NCI-H526 (cell line): ENCODE measurements at places on chromosomes 2 and 18.

- no peak for DNase-seq
Measured at GRCh38 chr2:118830881-118831280, 16.6 kb downstream of the EN1 start.

GRCh38 chr18:54806526-54806925 is 21.8 kb upstream of the RAB27B start:
- no peak for DNase-seq

DNA sequence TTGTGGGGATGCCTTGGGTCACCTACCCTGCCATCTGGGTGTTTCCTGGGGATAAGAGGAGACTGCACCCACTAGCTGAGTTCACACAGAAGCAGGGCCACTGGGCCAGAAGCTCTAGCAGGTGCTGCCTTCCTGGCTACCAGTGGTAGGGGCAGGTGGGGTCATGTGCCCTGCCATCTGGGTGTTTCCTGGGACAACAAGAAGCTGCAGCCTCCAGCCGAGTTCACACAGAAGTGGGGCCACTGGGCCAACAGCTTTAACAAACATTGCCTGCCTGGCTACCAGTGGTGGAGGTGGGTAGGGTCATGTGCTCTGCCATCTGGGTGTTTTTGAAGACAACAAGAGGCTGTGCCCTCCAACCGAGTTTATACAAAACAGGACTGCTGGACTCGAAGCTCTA is 282.2 kb upstream of the SYT4 start:
- no peak for DNase-seq

- DNase-seq = no peak
Measured at GRCh38 chr2:134799936-134800335, 38.5 kb upstream of the ACMSD start.

DNA sequence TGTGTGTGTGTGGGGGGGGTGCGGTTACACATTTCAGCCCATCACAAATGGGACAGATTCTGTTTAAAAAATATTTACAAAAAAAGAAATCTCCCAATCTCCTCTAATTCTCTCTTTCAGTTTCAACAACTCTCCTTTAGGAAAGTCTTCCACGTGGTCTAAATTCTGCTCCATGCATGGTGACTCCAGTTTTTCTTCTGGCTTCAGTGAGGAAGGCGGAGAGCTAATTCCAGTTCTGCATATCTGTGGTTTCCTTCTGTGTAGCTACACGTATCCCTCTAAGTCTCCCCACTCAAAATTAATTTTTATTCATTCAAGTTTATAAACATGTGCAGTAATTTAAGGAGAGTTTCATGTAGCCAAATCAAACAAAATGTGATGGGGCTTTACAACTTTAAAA is 111.6 kb downstream of the SLC4A3 start:
- DNase-seq = no peak

- DNase-seq = no peak
Measured at GRCh38 chr2:180494286-180494685, 486.1 kb upstream of the UBE2E3 start.

- no peak for DNase-seq
Measured at GRCh38 chr2:21281384-21281783, 157.6 kb downstream of the TDRD15 start.

- no peak for DNase-seq
Measured at GRCh38 chr2:10977003-10977402, 65.3 kb downstream of the KCNF1 start.

DNA sequence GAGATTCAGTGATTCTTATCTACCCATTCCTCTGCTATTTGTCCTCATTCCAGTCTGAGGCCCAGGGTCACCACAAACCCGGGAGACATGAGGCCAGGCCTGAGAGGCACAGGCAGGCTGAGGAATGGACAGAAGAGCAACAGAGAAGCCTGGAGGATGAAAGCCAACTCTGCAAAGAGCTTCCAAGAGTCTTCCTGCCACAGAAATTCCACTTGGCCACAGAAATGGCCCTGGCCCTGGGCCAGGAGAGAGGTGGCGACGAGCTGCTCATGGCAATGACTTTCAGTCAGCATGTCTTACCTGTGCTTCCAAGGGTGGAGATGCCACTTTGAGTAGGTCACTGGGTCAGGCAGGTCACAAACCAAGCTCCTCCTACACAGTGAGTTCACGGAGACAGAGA is 155.3 kb upstream of the PKDCC start:
- no peak for DNase-seq

GRCh38 chr2:68901199-68901514 is 30.0 kb upstream of the BMP10 start:
- no peak for DNase-seq

GRCh38 chr2:3324036-3324386 is 53.6 kb downstream of the EIPR1 start:
- no peak for DNase-seq

DNA sequence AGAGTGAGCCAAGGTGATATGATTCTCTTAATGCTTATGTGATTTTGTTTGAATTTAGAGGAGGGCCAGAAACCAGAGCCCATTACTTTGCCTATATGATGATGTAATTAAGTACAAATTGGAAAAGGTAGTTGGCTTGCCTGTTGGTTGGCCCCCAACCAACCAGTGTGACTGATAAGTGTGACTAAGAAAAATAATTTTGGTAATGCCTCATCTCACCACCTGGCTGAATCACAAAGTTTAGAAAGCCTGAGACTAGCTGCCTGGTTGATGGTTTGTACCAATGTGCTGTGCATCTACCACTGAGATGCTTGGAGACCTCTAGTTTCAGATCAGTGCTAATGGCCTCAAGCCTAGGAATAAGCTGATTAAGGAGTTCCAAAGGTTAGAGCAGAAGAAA is 338.7 kb downstream of the CDH2 start:
- DNase-seq = no peak

DNA sequence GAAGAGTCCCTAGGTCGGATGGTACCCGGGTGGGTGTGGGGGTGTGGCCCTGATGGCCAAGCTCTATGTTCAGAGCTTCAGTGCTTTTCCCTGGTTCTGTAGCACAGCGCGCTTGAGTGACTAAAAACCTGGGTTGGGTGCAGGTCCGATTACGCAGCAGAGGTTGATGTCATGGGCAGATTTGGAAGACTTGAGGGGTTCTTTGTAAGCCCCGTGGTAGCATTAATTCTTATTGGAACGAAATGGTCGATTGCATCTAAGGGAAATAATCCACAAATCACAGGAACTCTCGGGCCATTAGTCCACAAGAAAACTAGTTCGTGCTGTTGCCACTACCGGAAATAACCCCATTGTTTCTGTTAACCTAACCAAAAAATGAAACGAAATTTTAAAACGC is 9.0 kb downstream of the HOXD8 start:
- DNase-seq = no peak

GRCh38 chr2:3284657-3285630 is 92.7 kb downstream of the EIPR1 start:
- no peak for DNase-seq

DNA sequence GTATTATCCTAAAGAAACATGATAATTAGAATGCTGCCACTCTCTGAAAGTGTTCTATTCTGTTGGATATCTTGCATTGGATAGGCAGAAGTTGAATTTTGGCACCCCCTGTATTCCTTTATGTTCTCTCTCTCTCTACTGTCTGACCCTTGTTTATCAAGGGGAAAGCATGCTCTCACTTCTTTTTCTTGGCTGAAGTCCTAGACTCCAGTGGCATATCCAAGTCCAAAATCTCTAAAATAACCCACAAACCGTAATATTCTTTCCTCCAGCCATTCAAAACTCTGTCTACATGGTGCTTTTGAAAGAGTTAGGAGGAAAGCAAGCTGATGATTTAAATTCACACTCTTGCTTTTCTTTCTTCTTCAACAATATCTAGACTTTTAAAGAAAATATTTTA is 669.7 kb downstream of the TDRD15 start:
- no peak for DNase-seq

GRCh38 chr2:27959496-27959895 is 69.0 kb downstream of the BABAM2 start:
- no peak for DNase-seq

GRCh38 chr2:222242532-222242931 is 56.3 kb downstream of the PAX3 start:
- no peak for DNase-seq

DNA sequence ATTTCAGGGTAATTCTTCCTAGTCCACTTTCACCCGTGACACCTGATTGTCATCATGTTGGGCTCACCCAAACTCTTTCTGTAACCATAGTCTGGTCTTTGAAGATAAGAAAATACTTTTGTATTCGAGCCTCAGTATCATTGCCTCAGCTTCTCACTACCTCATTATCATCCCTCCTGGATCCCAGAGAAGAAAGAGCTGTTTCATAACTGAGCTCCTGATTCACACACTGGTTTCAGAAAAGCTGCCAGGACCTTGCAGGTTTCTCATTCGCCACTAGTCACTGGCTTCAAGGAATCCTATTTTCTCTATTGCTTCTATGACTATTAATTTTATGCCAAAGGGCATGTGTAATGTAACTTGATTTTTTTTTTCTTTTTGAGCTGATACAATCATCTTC is 2.9 kb upstream of the CRIM1 start:
- no peak for DNase-seq

- DNase-seq = peak; percentile 21
Measured at GRCh38 chr18:50836521-50836957, 16.7 kb upstream of the MRO start.

- DNase-seq = no peak
Measured at GRCh38 chr2:20925265-20925889, 102.5 kb upstream of the LDAH start.

DNA sequence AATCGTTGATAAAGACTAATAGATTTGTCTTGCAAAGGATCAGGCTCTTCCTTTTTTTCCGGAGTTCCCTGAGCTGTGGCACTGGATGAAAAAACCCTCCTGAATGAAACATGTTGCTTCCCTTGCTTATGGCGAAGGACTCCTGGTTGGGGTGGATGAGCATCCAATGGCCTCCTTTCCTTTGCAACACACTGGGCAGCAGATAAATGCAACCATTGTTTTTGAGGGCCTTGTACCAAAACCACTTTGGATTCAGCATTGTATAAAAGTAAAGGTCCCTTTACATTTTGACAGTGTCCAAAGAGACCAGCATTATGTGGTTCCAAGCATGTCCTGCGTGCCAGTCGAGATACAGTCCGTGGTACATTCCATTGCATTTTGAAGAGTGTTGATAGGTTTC is 44.7 kb downstream of the FAM210A start:
- no peak for DNase-seq

DNA sequence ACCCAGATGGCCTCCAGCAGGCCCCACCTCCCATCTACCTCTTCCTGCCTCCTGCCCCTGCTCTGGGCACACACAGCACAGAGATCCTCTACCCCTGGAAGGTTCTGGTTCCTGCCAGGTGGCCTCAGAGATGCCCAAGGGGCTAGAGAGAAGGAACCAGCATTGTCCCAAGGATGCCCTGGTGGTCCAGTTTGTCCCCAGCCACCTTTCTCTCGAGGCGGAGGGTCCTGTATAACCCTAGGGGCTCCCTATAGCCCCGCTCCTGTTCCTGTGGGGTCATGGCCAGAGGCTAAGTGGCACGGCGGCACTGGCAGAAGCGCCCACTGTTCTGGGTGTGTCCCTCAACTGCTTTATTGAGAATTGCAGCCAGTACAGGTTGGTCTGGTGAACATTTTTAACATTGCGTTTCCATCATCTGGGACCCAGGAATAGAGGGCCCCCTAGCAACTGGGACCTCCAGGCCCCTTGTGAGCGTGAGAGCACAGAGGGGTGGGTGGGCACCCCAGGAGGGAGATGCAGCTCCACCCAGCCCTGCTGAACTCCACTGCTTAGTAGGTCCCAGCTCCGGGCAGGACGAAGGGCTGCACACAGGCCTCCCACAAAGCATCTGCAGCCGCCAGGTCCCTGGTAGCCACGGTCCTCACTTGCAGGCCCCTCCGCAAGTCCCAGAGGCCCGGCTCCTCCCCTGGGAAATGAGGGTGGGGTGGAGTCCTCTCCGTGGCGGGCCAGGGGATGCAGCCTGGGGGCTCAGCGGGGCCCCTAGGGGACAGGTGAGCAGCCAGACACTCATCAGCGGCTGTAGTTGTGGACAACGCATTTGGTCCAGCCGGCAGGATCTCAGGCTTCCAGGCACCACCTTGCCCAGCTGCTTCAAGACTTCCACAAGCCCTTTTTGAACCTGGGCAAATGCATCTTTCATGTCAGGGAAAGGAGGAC is 33.1 kb downstream of the GPC1 start:
- DNase-seq = no peak

DNA sequence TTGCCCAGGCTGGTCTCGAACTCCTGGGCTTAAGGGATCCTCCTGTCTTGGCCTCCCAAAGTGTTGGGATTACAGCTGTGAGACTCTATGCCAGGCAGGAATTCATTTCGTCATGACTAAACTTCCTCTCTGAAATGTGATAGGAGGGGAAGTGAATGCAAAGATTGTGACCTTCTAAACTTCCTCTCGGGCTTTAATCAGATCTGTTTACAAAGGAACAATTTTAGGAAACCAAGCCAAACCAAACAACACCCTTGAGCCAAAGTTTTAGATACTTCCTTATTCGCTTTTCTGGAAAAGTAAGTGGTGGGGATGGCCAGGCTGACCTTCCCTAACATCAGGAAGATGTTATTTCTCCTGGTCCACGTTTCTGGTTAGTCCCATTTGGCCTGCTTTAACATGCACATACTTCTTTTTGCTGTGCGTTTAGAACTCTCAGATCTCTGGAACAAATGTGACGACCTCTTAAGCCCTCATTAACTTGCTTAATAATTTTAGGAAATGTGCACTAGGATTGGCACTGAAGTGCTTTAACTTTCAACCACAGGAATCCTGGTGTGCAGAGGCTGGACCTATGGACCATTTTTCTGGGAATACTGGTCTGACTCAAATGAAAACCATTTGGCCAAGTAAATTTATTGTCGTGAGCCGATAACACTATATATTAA is 33.2 kb upstream of the YES1 start:
- no peak for DNase-seq
